ENCODE measurements at places on chromosomes 11 and 22. TPM values are rescaled to one million over a fixed set of nuclear protein-coding genes. Genes with fewer than 3 reads are reported as not detected.

C11orf87 gene
- 0.27 TPM for polyA plus RNA-seq

GRCh38 chr11:35303596-35304385 lies 115.6 kb downstream of the SLC1A2 start:
- peak; percentile 43 for DNase-seq

CALCA gene
- polyA plus RNA-seq, result 2.0 TPM

DNA sequence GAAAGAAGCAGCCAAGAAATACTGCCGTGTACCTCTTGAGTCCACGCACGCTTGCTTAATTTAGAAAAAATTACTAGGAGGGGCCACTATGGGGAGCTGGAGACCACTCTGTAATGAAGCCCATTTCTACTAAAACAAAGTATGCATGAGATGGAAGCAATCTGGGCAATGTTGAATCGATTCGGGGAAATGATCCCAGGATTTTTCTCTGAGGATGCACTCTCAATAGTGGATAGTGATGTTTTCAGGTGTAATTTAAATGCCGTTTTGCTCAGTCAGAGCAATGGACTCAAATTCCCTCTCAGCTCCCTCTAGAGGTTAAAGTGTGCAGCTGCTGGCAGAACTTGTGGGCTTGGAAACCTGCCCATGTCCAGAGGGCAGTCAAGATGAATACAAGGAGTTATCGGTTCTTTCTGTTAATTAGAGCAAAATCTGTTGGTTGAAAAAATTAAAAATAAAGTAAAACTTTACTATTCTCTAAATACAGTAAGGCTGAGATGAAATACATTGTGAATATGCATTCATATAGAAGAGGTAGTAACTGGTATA lies 64.1 kb downstream of the ME3 start:
- DNase-seq, result peak; percentile 67

CREB3L1 gene
- 40.6 TPM for polyA plus RNA-seq

- DNase-seq, result peak; percentile 71
Measured at GRCh38 chr11:43788421-43788820, 92.2 kb upstream of the ALKBH3 start.

DNA sequence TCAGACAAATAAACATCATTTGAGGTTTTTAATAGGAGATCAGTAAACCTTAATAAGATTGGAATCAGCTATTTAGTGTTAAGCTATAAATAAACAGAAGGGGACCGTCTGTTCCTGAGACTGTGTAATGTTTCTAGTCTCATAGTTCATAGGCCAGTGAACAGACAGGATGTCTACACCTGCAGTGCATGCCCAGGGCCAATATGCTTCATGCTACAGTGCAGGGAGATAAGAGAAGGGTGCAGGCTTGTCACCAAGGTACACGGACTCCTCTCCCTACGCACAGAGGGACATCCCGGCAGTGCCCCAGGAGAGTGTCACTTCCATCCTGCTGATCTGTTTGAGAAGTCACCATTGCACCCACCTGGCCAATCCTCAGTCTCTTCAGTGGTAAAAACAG lies 148.6 kb downstream of the OPCML start:
- DNase-seq, result peak; percentile 11

GRCh38 chr11:126189109-126189929 lies 22.1 kb downstream of the RPUSD4 start:
- peak; percentile 50 for DNase-seq

GRCh38 chr11:130216591-130217132 lies 57.1 kb downstream of the ST14 start:
- peak; percentile 19 for DNase-seq

DNA sequence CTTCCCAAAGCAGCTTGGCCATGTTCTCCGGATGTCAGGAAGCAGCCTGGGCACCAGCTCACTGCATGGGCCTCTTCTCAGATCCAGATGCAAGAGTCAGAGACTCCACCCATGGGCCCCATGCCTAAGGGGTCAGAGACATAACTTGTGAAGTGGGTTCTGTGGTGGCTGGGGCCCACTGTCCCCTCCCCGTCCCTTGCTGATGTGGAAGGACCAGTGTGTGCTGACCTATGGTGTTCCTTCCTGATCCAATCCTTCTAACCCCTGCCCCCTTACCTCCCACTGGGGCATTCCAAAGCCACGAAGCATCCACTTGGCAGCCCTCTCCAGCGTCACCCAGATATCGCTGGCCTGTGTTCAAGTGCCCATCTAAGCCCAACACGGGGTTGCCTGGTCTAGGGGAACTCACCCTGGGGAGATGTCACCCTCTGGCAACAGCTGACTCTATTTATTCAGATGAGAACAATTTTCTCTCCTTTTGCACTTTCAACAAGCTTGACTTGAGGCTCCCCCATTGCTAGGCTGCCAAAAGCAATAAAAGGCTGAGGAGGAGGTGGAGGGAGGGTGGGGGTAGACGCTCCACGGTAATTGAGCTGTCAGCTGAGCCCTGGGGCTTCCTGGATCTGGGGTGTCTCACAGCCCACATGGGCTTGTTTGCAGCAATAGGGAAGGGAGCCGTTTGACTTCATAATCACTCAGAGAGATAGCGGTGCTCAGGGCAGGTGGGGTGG lies 158.5 kb downstream of the ADAMTS15 start:
- peak; percentile 6 for DNase-seq

DNA sequence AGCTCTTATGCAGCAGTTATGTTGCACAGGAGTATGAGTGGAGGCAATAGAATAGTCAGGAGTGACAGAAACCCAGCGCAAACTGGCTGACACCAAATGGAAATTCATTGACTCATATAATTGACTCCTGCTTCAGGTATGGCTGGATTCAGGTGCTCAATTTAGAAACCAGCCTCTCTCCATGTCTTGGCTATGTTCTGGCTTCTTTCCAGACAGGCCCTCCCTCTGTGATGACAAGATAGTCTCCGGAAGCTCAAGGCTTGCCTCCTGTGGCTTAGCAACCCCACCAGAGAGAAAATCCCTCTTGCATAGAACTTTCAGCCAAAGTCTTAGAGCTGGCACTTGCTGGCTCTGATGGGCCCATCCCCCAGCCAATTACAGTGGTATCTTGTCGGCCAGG lies 28.1 kb upstream of the MN1 start:
- DNase-seq, result no peak
